ENCODE measurements at places on chromosomes 4 and X. TPM values are rescaled to one million over a fixed set of nuclear protein-coding genes. Genes with fewer than 3 reads are reported as not detected.

DNA sequence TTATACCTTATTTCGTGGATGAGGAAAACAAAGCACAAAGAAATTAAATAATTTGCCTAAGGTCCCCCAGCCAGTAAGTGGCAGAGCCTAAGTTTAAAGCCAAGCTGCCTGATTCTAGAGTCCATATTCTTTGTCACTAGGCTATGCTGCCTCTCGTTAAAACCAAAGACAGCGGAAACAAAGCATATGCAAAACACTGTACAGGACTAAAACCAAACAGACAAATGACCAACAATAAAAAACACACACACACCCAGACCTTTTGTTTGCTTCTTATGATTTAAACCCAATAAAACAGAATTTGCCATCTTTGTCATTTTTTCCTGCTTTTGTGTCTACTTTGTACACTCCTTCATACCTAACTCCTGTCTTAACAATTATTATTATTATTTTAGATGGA is 10.1 kb upstream of the VSIG1 start:
- ATAC-seq, result no peak

GRCh38 chr4:7294176-7294756 is 101.9 kb downstream of the SORCS2 start:
- ATAC-seq, result no peak

DNA sequence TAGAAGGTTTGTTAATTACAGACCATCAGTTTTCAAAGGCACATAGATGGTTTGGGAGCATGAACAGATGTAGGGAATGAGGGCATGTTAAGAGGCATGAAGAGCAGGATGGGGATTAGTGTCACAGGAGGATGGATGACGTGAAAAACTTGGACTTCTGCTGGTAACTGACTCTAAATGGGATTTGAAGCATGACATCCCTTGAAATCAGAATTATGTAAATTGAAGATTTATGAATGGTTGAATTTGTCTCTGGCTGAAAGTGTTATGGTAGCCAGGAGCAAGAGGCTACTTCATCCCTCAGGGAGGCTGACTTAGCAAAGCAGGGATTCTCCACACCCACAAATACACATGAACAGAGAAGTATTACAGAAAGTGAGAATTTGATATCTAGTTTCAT is 454.6 kb downstream of the MAGEB5 start:
- ATAC-seq, result no peak

GRCh38 chr4:177131736-177132135 is 177.9 kb upstream of the NEIL3 start:
- no peak for ATAC-seq

SLC6A14 gene
- 10.7 TPM for total RNA-seq

IDH3G gene
- total RNA-seq, result 32.6 TPM

Data from esophagus mucosa (tissue), 1 donor.